ENCODE measurements at places on chromosomes 11 and 22. TPM values are rescaled to one million over a fixed set of nuclear protein-coding genes. Genes with fewer than 3 reads are reported as not detected.

GRCh38 chr22:43449205-43449830 is 37.5 kb downstream of the MPPED1 start:
- peak; percentile 52 for DNase-seq
- no peaks in the 10 kb centered on the region for H3K27me3 ChIP-seq

DNA sequence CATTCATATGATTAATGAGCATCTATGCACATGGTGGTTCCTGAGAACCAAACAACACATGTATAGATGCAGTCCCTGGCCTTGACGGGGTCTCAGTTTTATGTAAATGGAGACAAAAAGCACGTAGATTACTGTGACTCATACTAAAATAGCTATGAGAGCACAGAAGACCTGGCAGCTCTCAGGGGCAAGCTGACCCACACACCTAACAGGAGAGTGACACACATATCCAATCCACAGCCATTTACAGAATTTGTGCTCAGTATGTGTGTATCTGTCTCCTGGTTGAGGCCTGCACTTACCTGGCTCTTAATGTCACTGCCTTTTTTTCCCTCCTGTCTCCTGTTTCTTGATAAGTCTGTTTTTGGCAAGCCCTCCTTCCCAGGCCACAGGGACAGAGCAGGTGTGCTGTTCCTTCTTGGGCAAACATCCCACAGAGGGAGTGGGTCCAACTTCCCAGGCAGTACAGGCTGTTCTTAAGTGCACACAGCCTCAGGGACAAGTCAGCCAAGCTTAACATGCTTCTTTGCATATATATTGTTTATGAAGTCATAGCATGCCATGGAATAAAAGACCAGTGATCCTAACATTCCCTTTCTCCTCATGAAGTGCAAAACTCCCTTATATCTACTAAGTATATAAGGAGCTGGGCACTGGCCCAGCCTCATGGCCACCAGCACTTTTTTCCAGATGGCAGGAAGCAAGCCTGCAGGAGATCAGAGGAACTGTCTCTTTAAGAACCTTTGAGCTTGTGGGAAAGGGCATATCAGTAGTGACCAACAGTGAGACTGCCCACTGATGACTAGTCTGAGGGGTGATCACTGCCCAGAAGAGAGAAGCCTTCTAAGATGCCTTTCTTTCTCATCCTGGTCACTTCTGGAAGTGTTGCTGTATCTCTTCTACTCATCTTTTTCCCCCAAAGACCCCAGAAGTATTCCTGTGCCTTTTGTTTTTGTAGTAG is 124.7 kb upstream of the CCDC90B start:
- H3K27me3 ChIP-seq = no peaks in the 10 kb centered on the region
- H3K27ac ChIP-seq = no peak overlapping the region
- H3K4me3 ChIP-seq = no peak overlapping the region
- DNase-seq = no peak
- H3K36me3 ChIP-seq = no peaks in the 10 kb centered on the region

- H3K4me3 ChIP-seq = no peak overlapping the region
- DNase-seq = no peak
- H3K36me3 ChIP-seq = no peaks in the 10 kb centered on the region
- no peaks in the 10 kb centered on the region for H3K27me3 ChIP-seq
These were observed 38.6 kb downstream of the SERGEF start for GRCh38 chr11:17974246-17974645.

GRCh38 chr11:40290171-40290631 is 1169.3 kb downstream of the LRRC4C start:
- peak overlapping the region; percentile 18 for H3K4me3 ChIP-seq
- DNase-seq = no peak
- H3K36me3 ChIP-seq = no peaks in the 10 kb centered on the region
- peaks cover 12% of the 10 kb centered on the region for H3K27me3 ChIP-seq
- peaks cover 7% of the 10 kb centered on the region for H3K4me1 ChIP-seq

OR52M1 gene
- total RNA-seq = not detected

SLC25A45 gene
- 0.47 TPM for total RNA-seq

DNA sequence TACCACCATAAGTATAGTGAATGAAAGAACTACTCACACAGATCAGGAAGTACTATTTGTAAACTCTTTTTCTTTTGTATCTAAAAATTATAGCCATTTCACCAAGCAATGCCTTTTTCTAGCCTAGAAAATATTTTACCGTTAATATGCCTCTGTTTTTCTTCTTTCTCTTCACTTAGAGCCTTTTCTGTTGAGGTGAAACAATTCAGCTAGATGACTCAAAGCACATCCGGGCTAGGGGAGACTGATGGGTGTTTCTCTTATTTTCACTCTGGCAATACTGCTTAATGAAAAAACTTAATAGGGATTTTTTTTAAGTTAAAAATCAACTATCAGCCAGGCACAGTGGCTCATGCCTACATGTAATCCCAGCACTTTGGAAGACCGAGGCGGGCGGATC is 93.3 kb downstream of the SGSM3 start:
- no peak overlapping the region for H3K4me3 ChIP-seq
- H3K4me1 ChIP-seq = no peaks in the 10 kb centered on the region
- no peaks in the 10 kb centered on the region for H3K27me3 ChIP-seq
- no peak overlapping the region for H3K27ac ChIP-seq
- no peaks in the 10 kb centered on the region for H3K36me3 ChIP-seq

CCDC89 gene
- 0.31 TPM for total RNA-seq

DNA sequence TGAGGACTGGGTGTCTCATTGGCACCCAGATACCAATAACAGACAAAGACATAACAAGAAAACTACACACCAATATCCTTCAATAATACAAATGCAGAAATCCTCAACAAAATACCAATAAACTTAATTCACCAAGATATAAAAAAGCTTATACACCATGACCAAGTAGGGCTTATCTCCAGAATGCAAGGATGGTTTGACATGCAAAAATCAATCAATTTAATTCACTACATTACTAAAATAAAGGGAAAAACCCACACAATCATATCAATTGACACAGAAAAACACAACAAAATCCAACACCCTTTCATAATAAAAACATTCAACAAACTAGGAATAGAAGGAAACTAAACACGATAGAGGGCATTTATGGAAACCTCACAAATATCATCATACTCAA is 40.6 kb downstream of the LHFPL7 start:
- H3K4me3 ChIP-seq = no peak overlapping the region
- H3K27me3 ChIP-seq = no peaks in the 10 kb centered on the region
- H3K27ac ChIP-seq = no peak overlapping the region
- no peaks in the 10 kb centered on the region for H3K36me3 ChIP-seq

GAS2L1 gene
- total RNA-seq = 0.95 TPM

- peaks cover 12% of the 10 kb centered on the region for H3K4me1 ChIP-seq
- peak overlapping the region; percentile 86 for H3K4me3 ChIP-seq
- DNase-seq = peak; percentile 83
- peak overlapping the region; percentile 15 for H3K27ac ChIP-seq
- H3K36me3 ChIP-seq = peaks cover 13% of the 10 kb centered on the region
- peaks cover 3% of the 10 kb centered on the region for H3K27me3 ChIP-seq
These were observed 573 bp downstream of the PPFIA1 start for GRCh38 chr11:70270877-70271648.

SAA1 gene
- total RNA-seq = not detected

MS4A4A gene
- not detected for total RNA-seq

GRCh38 chr11:133713844-133714243 is 131.5 kb downstream of the SPATA19 start:
- no peak overlapping the region for H3K4me3 ChIP-seq
- H3K27ac ChIP-seq = no peak overlapping the region
- peaks cover 38% of the 10 kb centered on the region for H3K4me1 ChIP-seq
- no peak for DNase-seq

- H3K36me3 ChIP-seq = no peaks in the 10 kb centered on the region
- peak within 1 kb of the TSS; percentile 52 for H3K4me3 ChIP-seq
- H3K27me3 ChIP-seq = peaks cover 100% of the 10 kb centered on the region
- peak; percentile 81 for DNase-seq
- H3K4me1 ChIP-seq = peaks cover 31% of the 10 kb centered on the region
These were observed at the start of gene GP1BB for GRCh38 chr22:19723232-19723982. Gene GP1BB, plus strand, starts transcription at chr22:19723539. Its CDS starts 31 bp downstream, at chr22:19723570.

OR4C5 gene
- total RNA-seq = not detected

- peaks cover 9% of the 10 kb centered on the region for H3K4me1 ChIP-seq
- H3K4me3 ChIP-seq = no peak overlapping the region
- DNase-seq = no peak
- H3K27ac ChIP-seq = no peak overlapping the region
These were observed 221.4 kb downstream of the DBX1 start for GRCh38 chr11:19938866-19939265.

- H3K27me3 ChIP-seq = no peaks in the 10 kb centered on the region
- no peak for DNase-seq
- no peaks in the 10 kb centered on the region for H3K36me3 ChIP-seq
- no peak overlapping the region for H3K27ac ChIP-seq
- H3K4me1 ChIP-seq = no peaks in the 10 kb centered on the region
These were observed 15.7 kb downstream of the NNMT start for GRCh38 chr11:114311946-114312345.

DNA sequence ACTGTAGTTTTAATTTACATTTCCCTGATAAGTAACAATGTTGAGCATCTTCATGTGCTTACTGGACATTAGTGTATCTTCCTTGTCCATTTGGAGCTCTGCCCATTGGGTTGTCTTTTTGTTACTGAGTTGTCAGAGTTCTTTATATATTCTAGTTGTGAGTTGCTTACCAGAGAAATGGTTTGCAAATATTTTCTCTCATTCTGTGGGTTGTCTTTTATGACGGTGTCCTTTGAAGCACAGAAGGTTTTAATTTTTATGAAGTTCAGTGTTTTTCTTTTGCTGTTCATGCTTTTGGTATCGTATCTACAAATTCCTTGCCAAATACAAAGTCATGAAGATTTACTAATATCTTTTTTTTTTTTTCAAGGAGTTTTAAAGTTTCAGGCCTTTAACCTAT is 42.4 kb downstream of the ZBTB44 start:
- no peak overlapping the region for H3K4me3 ChIP-seq
- no peak for DNase-seq

DNA sequence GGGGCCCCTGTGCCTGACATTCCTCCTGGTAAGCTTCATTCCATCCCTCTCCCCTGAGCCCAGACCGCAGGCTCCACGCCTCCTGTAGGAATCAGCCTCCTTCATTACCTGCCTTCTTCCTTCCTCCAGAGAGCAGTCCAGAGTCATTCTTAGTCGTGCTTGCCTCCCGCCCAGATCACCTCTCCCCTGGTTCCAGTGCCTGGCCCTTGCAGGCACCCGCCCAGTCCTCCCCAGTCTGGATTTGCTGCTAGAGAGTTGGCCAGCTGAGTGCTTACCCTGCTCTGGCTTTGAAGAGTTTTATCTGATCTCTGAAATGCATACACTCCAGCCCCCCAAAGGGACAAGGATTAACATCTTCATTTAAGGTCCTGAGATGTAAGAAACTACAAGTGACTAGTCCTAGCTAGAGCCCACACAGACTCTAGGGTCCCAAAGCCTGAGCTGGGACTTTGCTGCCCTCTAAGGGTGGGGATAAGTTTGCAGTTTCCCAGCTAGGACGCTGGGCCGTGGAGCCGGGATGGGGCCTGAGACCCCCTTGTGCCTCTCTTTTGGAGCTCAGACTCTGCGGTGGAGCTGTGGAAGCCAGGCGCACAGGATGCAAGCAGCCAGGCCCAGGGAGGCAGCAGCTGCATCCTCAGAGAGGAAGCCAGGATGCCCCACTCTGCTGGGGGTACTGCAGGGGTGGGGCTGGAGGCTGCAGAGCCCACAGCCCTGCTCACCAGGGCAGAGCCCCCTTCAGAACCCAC is 1.6 kb downstream of the NR1H3 start:
- H3K27ac ChIP-seq = no peak overlapping the region
- peak; percentile 75 for DNase-seq

GRCh38 chr11:86370171-86370570 is 4.5 kb upstream of the CCDC81 start:
- no peaks in the 10 kb centered on the region for H3K36me3 ChIP-seq
- H3K4me3 ChIP-seq = no peak overlapping the region
- H3K27me3 ChIP-seq = no peaks in the 10 kb centered on the region
- no peaks in the 10 kb centered on the region for H3K4me1 ChIP-seq
- DNase-seq = no peak

- H3K27ac ChIP-seq = no peak overlapping the region
- no peak for DNase-seq
- peaks cover 27% of the 10 kb centered on the region for H3K4me1 ChIP-seq
- H3K4me3 ChIP-seq = no peak overlapping the region
These were observed 49.7 kb downstream of the CYTH4 start for GRCh38 chr22:37331856-37332536.

DNA sequence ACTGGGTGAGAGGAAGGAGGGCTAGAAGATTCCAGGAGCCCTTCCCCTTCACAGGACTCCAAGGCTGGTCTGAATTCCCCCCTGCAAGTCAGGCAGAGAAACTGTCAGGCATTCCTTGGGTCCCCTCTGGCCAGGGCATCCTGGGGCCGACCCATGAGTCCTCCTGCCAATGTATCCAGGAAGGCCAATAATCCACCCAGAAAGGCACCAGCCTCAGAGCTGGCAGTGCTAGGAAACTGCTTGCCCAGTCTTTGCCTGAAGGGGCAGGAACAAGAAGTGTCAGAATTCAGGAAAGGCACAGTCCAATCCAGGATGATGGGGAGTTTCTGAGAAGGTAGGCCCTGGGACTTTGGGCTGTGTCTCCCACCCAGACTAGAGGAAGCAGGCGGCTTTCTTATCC is 41.0 kb downstream of the BUD13 start:
- H3K27ac ChIP-seq = no peak overlapping the region
- no peaks in the 10 kb centered on the region for H3K27me3 ChIP-seq
- H3K4me1 ChIP-seq = peaks cover 45% of the 10 kb centered on the region
- no peaks in the 10 kb centered on the region for H3K36me3 ChIP-seq
- H3K4me3 ChIP-seq = no peak overlapping the region

DNA sequence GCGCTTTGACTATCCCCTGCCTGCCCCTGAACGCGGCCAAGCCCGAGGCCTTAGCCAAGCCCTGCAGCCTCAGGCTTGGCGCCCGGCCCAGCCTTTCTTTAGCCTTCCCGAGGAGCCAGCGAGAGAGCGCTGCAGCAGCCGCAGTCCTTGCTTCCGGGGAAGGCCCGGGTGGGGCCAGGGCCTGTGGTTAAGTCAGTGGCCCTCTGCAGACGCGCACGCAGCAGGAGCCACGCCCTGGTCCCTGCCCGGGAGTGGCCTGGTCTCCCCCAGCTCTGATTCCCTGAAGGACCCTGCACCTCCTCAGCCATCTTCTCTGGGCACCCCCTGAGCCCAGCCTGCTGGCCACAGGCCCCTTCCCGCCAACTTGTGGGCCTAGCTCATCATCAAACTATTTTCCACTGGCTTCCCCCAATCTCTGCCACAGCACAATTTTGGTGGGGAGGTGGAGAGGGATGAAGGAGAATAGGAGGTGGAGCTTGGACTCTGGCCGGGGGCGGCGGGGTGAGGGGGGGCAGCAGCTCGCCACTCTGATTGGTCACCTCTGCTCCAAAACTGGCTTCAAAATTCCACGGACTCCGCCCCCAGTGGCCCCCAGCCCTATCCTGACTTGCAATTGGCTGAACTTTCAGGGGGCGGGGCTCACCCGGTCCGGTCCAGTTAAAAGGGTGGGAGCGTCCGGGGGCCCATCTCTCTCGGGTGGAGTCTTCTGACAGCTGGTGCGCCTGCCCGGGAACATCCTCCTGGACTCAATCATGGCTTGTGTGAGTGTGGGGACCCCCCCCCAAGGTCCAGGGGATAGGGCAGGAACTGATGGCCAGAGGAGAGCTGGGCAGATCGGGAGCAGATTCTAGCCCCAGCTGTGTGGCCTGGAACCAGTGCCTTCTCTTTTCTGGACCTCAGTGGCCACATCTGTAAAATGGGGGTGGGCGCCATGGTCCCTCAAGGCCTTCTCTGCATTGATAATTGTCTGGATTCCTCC is at the start of gene LGALS1:
LGALS1 (plus strand) TSS at position 686 of the 979 bp plus-strand sequence; CDS start at position 753, 67 bp downstream.
- no peaks in the 10 kb centered on the region for H3K4me1 ChIP-seq
- peak; percentile 47 for DNase-seq
- no peaks in the 10 kb centered on the region for H3K36me3 ChIP-seq

CD151 gene
- 82.2 TPM for total RNA-seq

- H3K36me3 ChIP-seq = no peaks in the 10 kb centered on the region
- H3K4me1 ChIP-seq = no peaks in the 10 kb centered on the region
- no peak overlapping the region for H3K4me3 ChIP-seq
- no peak overlapping the region for H3K27ac ChIP-seq
These were observed 303.6 kb downstream of the SBF2 start for GRCh38 chr11:9990221-9990973.

GRCh38 chr11:32358729-32359128 is 76.6 kb downstream of the WT1 start:
- no peak overlapping the region for H3K4me3 ChIP-seq
- no peaks in the 10 kb centered on the region for H3K36me3 ChIP-seq
- peak; percentile 48 for DNase-seq

Data from neural progenitor cell (in vitro differentiated cells).